Trophoblast cell (in vitro differentiated cells and primary cell): ENCODE measurements at places on chromosomes 4 and X.

DNA sequence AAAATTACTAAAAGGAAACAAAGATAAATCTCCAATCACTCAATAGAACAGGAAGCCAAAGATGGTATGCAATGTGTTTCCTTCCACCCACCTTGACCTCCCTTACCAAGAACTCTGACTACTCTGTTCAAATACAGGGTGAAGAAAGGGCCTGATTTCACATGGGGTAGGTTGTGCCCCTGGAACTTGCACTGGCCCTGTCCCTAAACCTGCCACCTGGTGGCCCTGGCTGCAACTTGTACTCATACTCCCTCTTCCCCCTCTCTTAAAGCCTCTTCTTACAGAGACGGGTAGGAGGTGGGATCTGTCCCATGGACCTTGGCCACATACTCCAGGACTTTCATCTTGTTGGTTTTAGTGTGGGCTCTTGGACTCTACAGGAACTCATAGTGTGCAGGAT is 17.3 kb upstream of the TMEM185A start:
- no peak for DNase-seq

DNA sequence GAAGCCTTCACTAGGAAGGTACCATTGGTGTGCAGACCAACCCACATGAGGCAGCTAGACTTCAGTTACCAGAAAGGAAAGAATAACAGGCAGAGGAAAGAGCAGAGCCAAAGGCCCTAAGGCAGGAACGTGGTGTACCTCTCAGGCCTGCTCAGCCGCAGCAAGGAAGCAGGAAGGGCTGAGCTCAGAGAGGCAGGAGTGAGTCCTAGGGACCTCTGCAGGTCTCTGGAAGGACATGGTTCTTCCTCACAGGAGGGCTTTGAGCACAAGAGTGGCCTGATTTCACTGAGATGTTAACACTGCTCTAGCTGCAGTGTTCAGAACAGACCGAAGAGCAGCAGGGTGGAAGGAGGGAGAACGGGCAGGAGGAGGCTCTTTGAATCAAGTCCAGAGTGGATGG is 124.6 kb downstream of the DCHS2 start:
- DNase-seq, result no peak

- DNase-seq, result no peak
Observed at GRCh38 chrX:3509934-3510333, 163.5 kb upstream of the MXRA5 start.

DNA sequence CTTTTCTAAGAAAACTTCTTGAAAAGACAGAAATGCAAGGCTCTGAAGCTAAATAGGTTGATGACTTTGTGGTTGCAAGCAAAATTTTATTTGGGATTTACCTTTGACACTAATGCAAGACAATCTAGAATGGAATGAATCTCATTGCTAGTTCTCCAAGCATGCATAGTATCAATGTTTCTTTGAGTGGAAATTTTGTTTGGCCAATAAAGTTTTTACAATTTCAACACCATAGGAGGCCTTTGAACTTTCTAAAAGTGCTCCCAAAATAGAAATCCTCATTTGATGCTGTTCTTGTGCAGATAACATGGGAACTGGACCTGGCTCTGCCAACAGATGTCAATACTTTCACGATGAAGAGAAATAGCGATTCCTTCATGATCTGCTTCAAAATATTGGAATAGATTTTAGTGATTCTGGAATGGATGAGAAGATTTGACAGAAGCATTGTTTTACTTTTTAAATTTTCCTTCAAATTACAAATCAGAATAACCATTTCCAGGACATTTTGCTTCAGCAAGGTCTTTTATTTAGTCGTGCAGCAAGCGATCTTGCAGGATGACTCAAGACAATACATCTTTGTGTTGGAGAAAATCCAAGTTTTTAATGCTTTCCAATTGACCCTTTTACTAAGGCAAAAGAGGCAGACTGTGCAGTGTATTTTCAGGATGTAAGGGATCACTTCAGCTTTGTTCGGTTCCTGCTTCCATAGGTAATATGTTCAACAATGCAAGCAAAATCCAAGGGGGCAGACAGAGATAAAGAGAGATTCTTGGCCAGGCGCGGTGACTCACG is 51.7 kb upstream of the OTUD4 start:
- DNase-seq, result peak; percentile 6

DNA sequence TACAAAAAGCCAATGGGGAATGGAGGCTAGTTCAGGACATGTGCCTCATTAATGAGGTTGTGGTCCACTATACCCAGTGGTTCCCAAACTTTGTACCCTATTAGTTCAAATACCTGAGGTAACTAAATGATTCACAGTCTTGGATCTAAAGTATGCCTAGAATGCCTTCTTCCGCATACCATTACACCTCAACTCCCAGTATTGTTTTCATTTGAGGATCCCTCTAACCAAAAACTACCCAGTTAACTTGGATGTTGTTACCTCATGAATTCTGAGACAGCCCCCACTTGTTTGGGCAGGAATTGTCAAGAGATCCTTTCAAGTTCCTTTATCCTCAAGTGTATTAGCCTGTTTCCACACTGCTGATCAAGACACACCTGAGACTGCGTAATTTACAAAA is 439.2 kb downstream of the PCDH10 start:
- no peak for DNase-seq

DNA sequence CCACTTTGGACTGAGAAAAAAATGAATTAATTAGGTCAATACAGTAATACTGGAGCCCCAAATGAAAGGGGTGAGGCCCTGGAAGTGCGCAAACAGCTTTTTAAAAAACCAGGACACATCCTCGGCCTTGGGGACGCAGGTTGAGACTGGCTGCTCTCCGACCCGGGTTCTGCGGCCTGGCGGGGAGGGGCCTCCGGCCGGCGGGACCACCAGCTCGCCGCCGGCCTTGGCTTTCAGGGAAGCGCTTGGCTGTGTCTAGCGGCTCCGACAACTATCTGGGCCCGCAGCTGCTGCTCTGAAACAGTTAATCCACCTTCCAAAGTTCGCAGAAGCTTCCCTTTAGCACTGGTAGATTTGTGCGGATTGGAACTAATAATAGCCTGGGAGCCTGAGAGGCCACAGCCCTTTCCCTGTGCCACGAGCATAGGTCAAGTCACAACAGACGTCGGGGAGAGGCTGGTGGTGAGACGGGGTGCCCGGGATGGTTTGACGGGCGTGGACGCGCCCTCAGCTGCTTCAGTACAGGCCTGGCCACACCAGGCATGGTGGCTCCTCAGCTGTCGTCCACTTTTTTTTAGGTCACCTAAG is 1.1 kb upstream of the SEL1L3 start:
- DNase-seq, result no peak

DNA sequence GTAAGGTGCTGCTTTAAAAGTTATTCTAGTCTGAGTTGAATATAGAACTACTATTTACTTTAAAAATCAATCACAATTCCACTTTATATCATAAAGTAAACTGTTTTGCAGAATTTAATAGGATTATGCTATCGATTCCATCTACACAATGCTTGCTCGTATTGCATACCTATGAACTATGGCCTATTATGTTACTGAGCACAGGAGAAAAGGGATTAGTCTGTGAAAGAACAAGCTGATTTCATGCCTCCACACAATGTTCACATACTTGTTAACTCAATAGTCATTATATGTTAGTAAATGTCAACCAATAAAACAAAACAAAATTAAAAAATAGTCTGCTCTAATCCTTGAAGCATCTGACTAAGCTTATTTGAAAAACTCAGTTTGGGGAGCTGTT is 223.6 kb downstream of the PCDH10 start:
- DNase-seq, result no peak

- no peak for DNase-seq
Observed at GRCh38 chrX:15786915-15787314, 3.4 kb upstream of the ZRSR2 start.

DNA sequence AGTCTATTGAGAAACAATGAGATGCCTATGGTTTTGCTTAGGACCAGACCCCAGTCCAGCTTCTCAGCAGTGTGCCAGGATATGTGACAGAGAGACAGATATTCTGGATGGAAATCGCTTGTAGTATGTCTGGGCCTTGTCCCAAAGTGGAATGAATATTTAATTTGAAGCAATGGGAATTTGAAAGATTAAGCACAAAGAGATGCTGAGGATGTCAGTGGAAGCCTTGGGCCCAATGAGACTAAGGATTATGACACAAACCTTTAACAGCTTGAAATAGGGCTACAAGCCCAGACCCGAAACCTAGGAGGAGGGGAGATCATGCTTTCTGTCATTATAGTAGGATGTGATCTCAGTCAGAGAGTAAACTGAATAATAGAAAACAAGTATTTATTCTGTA is 459.2 kb downstream of the FAT4 start:
- no peak for DNase-seq

- DNase-seq, result no peak
Observed at GRCh38 chr4:23614284-23614892, 275.5 kb downstream of the PPARGC1A start.

- DNase-seq, result no peak
Observed at GRCh38 chrX:13189380-13189779, 130.5 kb downstream of the ATXN3L start.

GRCh38 chr4:5753766-5754528 is 42.9 kb downstream of the EVC start:
- DNase-seq, result peak; percentile 82

GRCh38 chrX:70525733-70526132 is 81.1 kb downstream of the DLG3 start:
- DNase-seq, result no peak
